ENCODE measurements at places on chromosomes 13 and 19.

DNA sequence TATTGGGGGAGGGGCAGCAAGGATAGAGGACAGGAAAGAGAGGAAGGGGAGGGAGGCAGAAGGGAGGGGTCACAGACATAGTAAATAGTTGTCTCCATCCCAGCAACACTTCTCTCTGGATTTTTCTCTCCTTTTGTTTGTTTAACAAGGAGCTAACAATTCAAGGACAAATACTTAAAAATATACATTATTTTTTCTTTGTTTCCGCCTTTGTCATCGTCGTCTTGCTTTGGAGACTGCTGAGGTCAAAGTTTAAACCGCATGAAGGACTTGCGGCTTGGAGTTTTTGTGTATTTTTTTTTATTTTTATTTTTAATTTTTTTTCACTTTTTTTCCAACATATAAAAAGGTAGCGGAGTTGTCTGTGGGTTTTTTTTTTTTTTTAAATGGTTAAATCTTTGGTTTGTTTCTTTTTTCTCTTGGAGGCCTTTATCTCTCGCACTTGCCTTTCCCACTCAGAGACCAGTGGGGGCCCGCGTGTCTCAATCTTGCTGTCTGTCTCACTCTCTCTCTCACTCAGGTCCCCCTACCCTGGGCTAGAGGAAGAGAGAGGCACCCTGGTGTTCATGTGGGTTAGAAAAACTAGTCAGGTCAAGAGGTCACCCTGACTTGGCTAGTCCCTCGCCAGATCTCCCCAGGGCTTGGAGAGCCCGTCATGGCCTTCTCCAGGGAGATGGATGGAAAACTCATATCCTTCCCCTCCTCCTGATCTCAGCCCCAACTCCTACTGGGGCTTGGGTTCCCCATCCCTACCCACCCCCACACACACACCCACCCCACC lies 11.0 kb downstream of the ZNF574 start:
- DNase-seq = no peak

GRCh38 chr19:36108684-36109083 lies 2.3 kb upstream of the OVOL3 start:
- DNase-seq = no peak

GRCh38 chr19:56973713-56974555 lies 133.4 kb upstream of the PEG3 start:
- no peak for DNase-seq

DNA sequence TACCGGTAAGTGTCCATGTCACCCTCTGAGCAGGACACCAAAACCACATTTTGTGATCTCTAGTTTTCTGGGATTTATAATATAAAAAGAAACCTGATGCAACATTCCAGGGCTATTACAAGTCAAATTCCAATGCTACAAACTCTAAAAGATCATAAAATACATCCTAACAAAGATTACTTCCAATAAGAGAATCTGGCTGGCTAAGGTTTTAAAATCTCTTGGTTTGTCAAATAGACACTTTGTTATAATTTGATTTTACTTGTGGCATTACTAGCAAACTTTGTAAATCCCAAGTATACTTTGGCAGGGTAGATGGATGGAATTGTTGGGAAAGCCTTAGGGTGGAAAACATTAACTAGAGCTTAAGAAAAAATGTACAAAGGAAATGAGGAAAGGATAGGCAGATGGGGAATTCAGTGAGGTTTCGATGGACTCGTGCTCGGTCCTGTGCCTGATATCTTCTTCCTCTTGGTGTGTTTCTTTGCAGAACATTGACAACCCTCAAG lies 74.0 kb upstream of the POMP start:
- DNase-seq = no peak

GRCh38 chr19:35059799-35060091 lies 18.2 kb downstream of the HPN start:
- no peak for DNase-seq

GRCh38 chr13:79481685-79482052 lies 714 bp downstream of the NDFIP2 start:
- DNase-seq = no peak

DNA sequence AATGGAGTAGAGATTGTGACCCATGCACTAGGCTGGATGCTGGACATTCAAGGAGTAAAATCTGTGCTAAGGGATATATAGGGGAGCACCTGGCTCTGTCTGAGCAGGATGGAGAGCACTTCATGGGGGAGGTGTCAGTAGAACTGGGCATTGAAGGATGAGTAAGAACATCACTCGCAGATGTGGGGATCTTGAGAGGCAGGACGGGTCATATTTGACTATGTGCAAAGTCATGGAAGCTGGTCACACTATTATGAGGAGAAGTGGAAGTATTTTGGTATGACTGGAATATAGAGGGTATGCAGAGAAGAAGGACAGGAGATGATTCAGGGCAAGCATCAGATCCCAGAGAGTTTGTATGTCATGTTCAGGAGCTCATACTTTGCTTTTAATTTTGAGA lies 62.9 kb upstream of the PCDH8 start:
- DNase-seq = no peak

DNA sequence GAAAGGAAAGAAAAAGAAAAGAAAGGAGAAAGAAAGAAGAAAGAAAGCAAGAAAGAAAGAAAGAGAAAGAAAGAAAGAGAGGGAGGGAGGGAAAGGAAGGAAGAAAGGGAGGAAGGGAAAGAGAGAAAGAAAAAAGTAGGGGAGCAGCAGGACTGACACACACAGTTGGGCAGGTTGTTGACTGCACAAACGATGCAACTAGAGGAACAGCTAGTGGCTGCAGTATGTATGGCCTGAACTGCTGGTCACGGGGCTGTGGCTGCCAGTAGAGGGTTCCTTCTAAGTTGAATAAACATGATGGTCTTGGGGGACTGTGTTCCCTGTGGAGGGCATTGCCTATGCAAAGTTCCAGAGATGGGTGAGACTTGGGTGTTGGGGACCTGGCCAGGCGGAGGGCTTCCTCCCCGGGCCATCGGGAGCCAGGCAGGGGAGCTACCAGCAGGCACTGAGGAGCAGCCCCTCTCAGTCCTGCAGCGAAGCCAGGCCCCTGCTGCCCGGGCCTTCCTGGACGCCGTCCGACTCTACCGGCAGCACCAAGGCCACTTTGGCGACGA lies 16.7 kb upstream of the COLGALT1 start:
- DNase-seq = no peak

DNA sequence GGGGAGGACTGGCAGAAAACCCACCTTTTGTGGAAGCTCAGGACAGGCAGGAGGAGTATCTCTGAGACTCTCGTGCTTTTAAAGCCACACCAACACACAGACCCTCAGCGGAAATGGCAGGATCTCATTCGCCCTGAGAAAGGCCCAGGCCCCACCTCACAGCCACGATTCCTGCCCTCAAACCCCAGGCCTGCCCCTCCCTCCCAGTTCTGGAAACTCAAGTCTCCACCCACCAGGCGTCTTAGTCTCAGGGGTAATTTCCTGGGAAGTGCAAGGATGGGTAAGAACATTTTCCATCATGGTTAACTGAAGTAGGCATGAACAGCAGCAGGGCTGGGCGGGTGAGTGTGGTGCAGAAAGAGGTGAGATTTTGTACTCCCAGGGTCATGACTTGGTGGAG lies 8.0 kb upstream of the PDE4C start:
- no peak for DNase-seq

- DNase-seq = no peak
Observed at GRCh38 chr19:7292950-7293761, 1.1 kb downstream of the INSR start.

- DNase-seq = no peak
Observed at GRCh38 chr19:37914908-37915307, 7.9 kb downstream of the SIPA1L3 start.

GRCh38 chr19:58248886-58249285 lies 20.2 kb downstream of the ZNF544 start:
- DNase-seq = no peak

DNA sequence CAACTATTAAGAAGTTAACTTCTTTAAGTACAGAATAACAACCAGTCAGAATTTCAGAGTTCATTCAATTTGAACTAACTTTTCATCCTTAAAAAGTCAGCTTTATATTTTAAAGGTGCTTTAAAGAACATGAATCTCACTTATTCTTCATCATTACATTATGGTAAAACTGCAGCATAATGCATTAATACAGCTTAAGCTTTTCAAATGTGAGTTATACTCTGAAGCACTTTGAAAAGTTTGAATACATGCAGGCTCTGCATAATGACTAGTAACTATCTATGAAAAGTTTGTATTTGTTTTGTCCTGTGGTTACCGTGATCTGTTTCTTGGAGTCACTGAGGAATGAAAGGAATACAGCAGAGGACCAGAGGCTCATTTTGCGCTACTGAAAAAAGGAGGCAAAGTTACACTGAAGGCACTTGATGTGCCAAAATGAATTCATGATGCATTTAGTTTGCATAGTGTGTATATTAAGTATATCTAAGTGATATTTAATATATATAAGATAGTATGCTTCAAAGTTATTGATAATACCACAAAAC lies 4.1 kb downstream of the PCDH17 start:
- no peak for DNase-seq

- no peak for DNase-seq
Observed at GRCh38 chr19:31260171-31260933, 88.9 kb downstream of the TSHZ3 start.

- no peak for DNase-seq
Observed at GRCh38 chr13:29888306-29888705, 37.9 kb upstream of the UBL3 start.

- DNase-seq = no peak
Observed at GRCh38 chr19:48632692-48633147, 4.5 kb downstream of the DBP start.

DNA sequence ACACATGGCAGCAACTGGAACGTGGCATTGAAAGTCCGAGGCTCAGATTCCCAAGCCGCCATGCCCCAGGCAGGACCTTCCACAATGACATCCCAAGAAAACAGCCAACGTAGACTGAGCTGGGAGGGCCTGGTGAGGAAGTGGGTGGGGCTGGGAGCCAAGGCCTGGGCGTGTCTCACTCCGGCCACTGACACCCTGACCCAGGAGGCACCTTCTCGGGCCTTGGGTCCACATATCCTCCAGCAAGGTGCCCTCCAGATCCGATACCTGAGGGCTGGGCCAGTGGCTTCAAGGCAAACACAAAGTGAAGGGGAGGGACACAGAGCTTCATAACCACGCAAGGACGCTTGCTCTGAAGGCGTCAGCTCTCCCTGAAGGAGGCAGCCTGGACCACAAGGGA lies 43.0 kb downstream of the RAB20 start:
- no peak for DNase-seq

Data from substantia nigra (tissue), 51 donors.